DMS53 (cell line): ENCODE measurements at places on chromosomes 5 and 9.

- DNase-seq = no peak
These were observed 140.5 kb downstream of the MUSK start for GRCh38 chr9:110809038-110809595.

GRCh38 chr5:95857185-95857945 lies 34.8 kb upstream of the GLRX start:
- DNase-seq = no peak

GRCh38 chr9:91655215-91655614 lies 231.6 kb upstream of the NFIL3 start:
- DNase-seq = no peak

- peak; percentile 80 for DNase-seq
These were observed 166.8 kb downstream of the ATP10B start for GRCh38 chr5:160685219-160685618.

GRCh38 chr9:122109035-122109813 lies 16.1 kb upstream of the TTLL11 start:
- no peak for DNase-seq

DNA sequence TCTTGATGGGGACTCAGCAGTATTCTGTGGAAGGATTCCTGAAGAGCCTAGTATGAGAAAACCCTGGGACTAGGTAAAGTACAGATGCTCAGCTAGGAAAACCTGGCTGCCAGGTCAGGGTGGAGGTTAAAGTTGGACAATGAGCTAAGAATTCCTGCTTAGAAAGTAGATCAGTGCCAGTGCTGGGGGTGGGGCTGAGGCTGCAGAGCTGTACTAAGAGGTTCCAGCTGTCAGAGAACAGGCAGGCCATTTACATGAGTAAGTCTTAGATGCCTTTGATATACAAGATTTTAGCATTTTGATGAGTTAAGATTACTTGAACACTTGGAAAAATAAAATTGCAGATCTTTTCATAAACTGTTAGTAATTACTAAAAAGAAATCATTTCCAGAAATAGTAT lies 332.3 kb upstream of the NUDT12 start:
- DNase-seq = peak; percentile 60

GRCh38 chr5:124665035-124665434 lies 81.4 kb downstream of the ZNF608 start:
- peak; percentile 12 for DNase-seq

- peak; percentile 7 for DNase-seq
These were observed 681.5 kb upstream of the ACO1 start for GRCh38 chr9:31702957-31703356.

DNA sequence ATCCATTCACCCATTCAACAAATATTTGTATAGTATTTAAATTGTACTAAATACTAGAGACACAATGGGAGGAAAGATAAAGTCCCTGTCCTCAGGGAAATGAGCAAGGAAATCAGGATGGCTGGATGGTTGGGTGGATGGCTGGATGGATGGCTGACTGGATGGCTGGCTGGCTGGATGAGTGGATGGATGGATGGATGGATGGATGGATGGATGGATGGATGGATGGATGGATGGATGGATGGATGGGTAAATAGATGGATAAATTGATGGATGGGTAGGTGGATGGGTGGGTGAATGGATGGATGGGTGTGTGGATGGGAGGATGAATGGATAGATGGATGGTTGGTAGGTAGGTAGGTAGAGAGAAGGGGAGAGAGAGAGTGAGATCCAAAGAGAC lies 41.5 kb upstream of the WWC1 start:
- no peak for DNase-seq

- DNase-seq = no peak
These were observed 115.5 kb upstream of the STARD4 start for GRCh38 chr5:111627862-111628261.

DNA sequence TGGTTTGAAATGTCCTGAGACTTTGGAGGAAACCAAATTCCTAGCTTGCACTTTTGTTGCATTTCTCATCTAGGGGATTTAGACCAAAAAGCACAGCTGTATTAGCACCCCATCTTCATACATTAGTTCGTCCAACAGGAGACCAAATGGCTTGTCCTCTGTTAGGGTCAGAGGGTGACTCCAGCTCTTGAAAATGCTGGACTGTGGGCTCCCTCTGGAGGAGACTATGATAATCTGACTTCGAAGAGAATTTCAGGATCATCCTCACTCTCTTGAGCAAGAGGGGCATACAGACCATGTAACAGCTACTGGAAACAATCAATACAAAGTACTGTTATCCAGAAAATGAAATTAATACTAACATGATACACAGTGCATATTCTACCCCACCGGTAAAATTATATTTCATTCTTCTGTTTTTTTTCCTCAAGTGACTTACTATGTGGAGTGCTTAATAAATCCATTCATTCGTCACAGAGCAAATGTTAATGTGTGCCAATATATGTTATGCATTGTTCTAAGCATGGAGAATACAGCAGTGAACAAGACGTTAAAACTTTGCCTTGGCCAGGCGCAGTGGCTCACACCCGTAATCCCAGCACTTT lies 63.7 kb upstream of the PPP2CA start:
- peak; percentile 87 for DNase-seq

- DNase-seq = peak; percentile 52
These were observed 15.7 kb downstream of the SQSTM1 start for GRCh38 chr5:179836225-179837019.

DNA sequence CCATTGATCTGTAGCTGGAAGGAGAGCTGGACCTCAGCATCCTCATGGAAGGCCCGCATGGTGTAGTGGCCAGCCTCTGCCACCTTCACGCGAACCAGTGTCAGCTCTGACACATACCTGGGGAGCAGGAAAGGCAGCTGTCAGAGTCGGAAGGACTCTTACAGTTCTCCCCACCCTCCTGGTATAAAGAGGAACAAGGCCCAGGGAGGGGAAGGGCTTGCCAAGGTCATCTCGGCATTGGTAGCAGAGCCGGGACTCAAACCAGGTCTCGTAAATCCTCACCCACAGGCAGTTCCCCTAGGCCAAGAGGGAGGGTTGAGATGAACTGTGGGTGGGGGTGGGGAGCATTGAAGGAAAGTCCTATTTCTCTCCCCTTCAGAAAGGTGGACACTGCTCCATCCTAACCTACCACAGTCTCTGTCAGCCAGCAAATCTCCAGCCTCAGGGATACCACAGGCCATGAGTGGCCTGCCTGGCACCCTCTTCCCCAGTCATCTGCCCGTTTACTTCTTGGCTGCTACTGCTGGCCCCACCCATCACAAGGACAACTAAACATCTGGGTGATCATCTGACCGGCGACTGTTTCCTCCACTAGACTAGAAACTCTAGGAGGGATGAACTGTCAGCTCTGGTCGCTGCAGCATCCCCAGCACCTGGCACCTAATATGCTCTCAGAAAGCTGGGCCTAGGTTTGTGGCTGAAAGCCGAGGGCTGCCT lies 23.5 kb downstream of the PDGFRB start:
- no peak for DNase-seq

DNA sequence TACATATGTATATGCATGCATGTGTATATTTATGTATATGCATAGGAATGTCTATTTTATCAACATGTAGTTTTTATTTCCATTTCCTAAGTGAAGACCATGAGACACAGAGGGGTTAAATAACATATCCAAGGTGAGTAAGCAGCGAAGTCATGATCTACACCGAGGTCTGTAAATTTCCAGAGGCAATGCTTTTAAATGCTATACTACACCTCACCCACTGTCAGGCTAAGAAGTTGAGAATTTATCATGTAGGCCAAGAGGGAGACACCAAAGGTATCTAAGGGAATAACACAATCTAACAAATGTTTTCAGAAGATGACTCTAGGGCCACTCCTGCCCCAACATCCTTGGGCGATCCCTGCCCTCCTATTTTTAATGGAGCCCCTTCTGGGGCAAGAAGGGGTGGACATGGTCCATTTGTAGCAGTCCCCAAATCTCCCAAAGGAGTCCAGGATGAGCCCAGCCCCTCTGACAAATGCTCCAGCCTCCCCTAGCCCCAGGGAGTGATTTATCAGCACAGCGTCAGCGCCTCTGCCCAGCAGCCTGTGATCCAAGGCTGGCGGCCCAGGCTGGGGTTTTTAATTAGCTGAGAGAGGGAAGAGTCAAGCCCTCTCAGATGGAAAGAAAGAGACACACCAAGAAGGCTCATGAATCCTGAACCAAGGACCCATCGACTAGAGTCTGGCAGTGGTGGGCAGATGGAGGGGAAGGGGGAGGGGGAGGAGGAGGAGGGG lies 339.9 kb downstream of the ASTN2 start:
- DNase-seq = no peak

- no peak for DNase-seq
These were observed 44.0 kb upstream of the SLC30A5 start for GRCh38 chr5:69049796-69050195.

GRCh38 chr9:129557192-129558036 lies 63.5 kb downstream of the C9orf50 start:
- DNase-seq = no peak

DNA sequence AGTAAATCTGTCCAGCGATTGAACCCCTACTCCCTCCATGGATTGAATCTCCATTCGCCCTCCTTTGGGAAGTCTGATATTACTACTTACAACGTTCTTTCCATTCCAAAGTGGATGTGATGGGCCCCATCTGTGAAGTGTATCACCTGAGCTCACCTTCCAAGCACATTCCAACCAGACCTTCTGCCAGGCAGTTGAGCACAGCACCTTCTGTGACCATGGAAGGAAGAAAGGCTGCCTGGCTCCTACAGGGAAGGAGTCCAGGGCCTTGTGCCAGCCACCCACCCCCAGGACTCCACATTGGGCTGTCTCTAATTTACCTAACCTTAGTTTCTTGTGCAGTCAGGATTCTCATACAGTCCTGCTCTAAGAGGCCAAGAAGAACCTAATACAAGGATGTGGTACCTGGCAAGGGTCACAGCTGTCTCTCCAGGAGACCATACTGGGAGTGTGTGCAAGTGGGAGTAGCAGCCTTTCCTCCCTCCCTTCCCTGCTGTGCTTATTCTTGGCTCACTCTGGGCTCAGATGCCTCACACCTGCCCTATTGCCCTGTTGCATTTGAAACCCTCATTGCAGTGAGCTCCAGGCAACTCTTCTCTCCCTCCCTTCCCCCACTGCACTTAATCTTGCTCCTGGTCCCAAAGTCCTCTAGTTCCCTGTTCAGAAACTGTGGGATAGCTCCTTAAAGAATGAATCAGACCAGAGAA lies 116.1 kb downstream of the NRG2 start:
- DNase-seq = no peak

DNA sequence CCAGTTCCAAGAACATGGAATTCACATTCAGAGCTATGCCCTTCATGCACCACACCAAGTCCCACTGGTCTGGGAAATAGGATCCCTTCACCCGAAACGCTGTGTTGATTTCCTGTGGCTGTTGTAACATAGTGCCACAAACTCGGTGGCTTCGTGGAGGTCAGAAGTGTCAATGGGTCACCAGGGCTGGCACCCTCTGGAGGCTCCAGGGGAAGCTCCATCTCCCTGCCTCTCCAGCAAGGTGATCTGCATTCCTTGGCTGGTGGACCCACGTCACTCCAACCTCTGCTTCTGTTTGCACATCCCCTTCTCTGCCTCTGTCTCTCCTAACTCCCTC lies 28.9 kb upstream of the ALDH1B1 start:
- DNase-seq = no peak

DNA sequence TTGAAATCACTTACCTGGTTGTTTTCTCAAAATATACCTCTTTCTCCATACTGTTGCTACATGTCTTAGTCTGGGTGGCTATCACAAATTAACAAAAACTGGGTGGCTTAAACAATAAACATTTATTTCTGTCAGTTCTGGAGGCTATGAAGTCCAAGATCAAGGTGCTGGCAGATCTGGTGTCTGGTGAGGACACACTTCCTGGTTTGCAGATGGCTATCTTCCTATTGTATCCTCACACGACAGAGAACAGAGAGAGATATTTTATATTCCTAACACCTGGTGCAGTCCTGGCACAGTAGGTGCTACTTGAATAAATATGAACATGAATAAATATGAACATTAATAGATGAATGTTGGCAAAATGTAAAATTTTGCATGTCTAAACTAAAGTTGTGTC lies 164.3 kb upstream of the ACOT12 start:
- DNase-seq = peak; percentile 52

GRCh38 chr5:4661326-4661725 lies 478.8 kb upstream of the ADAMTS16 start:
- no peak for DNase-seq

DNA sequence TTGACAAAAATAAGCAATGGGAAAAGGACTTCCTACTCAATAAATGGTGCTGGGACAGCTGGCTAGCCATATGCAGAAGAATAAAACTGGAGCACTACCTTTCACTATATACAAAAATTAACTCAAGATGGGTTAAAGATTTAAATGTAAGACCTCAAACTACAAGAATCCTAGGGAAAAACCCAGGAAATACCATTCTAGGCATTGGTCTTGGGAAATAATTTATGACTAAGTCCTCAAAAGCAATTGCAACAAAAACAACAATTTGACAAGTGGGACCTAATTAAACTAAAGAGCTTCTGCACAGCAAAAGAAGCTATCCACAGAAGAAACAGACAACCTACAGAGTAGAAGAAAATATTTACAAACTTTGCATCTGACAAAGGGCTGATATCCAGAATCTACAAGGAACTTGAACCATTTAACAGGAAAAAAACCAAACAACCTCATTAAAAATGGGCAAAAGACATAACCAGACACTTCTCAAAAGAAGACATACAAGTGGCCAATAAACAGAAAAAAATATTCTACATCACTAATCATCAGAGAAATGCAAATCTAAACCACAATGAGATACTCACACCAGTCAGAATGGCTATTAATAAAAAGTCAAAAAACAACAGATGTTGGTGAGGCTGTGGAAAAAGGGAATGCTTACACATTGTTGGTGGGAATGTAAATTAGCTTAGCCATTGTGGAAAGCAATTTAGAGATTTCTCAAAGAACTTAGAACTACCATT lies 75.2 kb upstream of the CPEB4 start:
- no peak for DNase-seq

GRCh38 chr5:137937994-137938750 lies 48.9 kb downstream of the PKD2L2 start:
- DNase-seq = no peak
